ELF-1 (cell line): ENCODE measurements at places on chromosomes 6 and 20.

DNA sequence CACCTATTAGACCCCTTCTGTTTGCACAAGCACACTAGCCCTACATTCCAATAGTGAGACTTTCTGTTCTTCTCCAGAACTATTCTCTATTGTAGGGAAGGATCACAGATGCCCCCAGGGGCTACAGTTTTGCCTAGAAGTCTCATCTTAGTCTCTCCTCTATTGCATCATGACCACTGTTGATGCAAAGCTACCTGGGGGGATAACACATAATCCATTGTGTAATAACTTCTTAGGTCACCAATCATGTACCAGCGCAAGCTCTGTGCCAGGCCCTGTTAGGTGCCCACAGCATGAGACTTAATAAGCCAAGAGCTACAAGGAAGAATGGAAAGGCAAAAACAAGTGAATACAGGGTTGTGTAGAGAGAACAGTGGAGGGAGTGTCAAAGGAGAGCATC is 98.1 kb upstream of the TNFAIP3 start:
- no peak for DNase-seq

DNA sequence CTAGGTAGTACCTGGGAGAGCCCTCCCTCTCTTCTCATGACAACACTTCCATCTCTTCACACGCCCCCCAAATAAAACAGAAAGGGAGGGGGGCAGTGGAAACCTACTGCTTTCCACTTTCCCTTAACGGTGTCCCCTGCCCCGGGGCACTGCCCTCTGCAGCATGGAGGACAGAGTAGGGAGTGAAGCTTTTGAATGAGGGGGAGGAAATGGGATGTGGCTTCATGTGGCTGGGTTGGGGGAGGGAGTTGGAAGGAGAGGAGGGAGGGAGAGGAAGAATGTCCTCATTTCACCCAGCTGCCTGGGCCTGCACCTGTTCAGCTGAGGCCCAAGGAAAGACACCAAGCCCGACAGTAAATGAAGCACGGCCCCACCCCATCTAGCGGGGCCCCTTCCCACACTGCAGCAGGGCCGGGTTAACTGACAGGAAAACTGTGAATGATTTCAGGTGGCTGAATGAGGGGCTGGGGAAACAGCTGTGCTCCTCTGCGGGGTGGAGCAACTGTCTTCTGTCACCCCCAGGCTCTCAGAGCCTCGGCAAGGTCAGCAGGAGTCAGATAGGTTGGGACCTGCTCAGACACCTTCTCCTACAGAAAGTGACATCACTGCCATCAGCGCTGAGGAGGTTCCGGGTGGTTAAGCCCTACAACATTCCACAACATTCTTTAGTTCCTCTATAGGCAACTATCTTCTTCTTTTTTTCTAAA is 40.0 kb upstream of the TAF8 start:
- peak; percentile 75 for DNase-seq

DNA sequence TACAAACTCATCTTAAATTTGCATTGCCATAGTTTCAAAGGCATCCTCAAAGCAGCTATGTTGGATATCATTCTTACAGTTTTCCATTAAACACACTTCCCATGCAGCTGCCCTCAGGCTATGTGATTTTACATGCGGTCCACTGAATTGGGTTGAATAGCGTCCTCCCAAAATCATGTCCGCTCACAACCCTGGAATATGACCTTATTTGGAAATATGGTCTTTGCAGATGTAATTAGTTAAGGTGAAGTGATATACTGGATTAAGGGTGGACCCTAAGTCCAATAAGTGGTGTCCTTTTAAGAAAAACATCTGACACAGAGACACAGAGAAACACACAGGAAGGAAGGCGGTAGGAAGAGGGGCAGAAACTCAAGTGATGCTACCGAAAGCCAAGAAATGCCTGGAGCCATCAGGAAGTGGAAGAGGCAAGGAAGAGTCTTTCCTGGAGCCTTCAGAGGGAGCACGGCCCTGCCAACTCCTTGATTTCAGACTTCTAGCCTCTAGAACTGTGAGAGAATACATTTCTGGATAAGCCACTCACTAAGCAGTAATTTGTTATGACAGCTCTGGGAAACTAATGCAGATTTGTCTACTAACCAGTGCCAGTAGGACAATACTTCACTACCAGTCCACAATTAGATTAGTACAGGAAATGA is 42.7 kb upstream of the NHSL1 start:
- DNase-seq, result peak; percentile 58

- DNase-seq, result no peak
Observed at GRCh38 chr6:25659633-25660368, 7.8 kb downstream of the SCGN start.

DNA sequence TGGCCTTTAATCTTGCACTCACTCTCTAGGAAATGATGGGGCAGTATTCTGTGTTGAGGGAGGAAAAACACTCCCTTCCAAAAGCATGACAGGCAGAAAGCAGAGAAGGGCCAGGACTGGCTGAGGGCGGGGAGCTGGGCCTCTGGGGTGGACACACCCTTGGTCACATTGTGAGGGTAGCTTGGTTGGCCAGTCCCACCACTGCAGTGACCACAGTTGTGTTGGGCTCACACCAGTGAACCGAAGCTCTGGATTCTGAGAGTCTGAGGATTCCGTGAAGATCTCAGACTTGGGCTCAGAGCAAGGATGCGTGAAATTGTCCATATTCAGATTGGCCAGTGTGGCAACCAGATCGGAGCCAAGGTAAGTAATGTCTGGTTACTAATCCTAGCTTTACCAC is at the start of gene TUBB1:
TSS of gene TUBB1 (plus strand) at position 213 of the 400 bp plus-strand sequence. CDS start at position 307, 94 bp downstream.
- no peak for DNase-seq
